ENCODE measurements at places on chromosomes 3 and 15. TPM values are rescaled to one million over a fixed set of nuclear protein-coding genes. Genes with fewer than 3 reads are reported as not detected.

DNA sequence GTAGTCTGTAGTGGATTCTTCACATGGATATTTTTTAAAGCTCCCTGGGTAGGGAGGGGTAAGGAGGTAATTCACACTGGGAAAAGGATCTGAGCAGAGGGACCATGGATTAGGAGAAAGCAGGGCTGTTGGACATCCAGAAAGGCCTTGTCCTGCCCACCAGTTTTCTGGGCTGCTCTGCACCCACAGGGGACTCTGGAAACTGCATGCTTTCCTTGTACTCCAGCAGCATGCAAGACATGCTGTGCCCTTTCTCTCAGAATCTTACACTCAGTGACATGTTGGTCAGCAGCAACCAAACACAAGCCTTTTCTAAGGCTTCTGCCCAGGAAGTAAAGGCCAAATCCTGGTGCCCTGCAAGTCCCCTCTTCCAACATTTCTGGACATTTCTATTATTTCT is 2.5 kb upstream of the FBN1 start:
- no peak overlapping the region for H3K4me3 ChIP-seq
- peaks cover 44% of the 10 kb centered on the region for H3K27me3 ChIP-seq
- peaks cover 6% of the 10 kb centered on the region for H3K4me1 ChIP-seq
- DNase-seq = no peak

DNA sequence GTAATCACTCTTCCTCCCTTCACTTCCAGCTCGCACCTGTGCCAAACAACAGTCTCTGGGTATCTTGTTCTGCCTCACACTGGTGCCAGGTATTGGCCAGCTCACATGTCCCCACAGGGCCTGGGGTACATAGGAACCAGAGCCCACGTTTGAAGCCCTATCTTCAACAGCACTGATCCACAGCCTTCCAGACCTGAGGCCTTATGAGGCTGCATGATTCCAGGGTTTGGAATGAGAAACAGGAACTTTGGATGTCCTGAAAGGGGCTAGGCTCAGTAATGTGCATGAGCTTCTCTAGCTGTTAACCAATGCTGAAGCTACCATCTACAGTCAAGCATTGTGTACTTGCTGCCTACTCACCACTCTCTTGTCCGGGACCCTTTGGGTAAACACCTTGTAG is 92.4 kb downstream of the GPR156 start:
- peaks cover 4% of the 10 kb centered on the region for H3K27me3 ChIP-seq
- H3K27ac ChIP-seq = no peak overlapping the region
- DNase-seq = no peak
- no peak overlapping the region for H3K4me3 ChIP-seq
- no peaks in the 10 kb centered on the region for H3K36me3 ChIP-seq

GRCh38 chr3:142889212-142890014 is 530 bp upstream of the PCOLCE2 start:
- H3K27me3 ChIP-seq = peaks cover 54% of the 10 kb centered on the region
- H3K27ac ChIP-seq = no peak overlapping the region
- H3K36me3 ChIP-seq = no peaks in the 10 kb centered on the region
- peaks cover 3% of the 10 kb centered on the region for H3K4me1 ChIP-seq
- peak overlapping the region; percentile 52 for H3K4me3 ChIP-seq

DNA sequence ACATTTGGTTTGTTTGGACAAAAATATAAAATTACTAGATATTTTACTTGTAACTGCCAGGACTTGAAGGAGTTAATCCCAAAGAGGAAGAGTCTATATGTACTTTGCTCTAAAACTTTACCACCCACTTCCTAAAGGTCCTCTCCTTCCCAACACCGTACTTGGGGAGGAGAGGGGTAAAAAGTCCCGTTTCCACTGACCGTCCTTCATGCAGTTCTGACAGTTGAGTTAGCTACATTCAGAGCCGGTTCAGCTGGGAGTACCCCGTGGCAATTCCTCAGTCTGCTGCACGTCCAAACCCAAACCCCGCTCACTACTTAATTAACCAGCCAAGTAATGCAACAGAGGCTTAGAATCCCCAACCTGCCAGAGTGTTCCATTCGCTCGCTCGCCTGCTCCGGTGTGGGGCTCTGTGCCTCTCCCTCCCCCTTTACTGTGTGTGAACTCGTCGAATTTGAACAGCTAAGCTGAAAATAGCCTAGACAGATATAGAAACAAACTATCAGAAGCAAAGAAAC is 519.7 kb downstream of the FOXP1 start:
- H3K4me1 ChIP-seq = peaks cover 56% of the 10 kb centered on the region
- no peaks in the 10 kb centered on the region for H3K27me3 ChIP-seq
- peaks cover 21% of the 10 kb centered on the region for H3K36me3 ChIP-seq
- H3K4me3 ChIP-seq = no peak overlapping the region

- no peak overlapping the region for H3K27ac ChIP-seq
- peaks cover 8% of the 10 kb centered on the region for H3K4me1 ChIP-seq
- DNase-seq = no peak
- H3K36me3 ChIP-seq = no peaks in the 10 kb centered on the region
- no peak overlapping the region for H3K4me3 ChIP-seq
- no peaks in the 10 kb centered on the region for H3K27me3 ChIP-seq
Observed at GRCh38 chr3:114867835-114868503, 279.1 kb downstream of the ZBTB20 start.

DNA sequence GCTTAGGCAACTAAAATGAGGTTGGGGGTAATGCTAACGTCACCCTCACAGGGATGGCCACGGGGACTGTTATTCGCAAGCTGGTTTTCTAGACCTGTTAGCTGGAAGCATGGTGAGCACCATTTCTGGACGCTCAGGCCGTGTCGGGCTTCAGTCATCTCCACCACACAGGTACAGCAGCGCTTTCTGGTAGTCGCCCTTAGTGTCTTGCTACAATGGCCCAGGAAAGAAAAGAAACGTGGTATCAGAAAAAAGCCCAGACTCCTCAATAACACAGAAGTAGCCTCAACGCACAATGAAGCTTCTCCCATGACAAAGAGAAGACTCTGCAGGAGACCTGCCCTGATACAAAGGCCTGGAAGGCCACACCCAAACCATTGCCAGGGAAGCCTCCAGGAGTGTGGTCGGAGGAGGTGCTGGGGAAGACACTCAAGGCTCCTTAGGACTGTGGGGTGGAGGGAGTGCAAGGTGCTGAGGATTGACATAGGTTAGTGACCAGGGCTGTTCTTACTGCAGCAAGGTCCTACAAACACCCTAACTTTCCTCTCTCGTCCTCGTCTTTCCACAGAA is 50.2 kb downstream of the ANXA2 start:
- no peaks in the 10 kb centered on the region for H3K27me3 ChIP-seq
- no peak overlapping the region for H3K4me3 ChIP-seq
- H3K36me3 ChIP-seq = peaks cover 66% of the 10 kb centered on the region
- H3K27ac ChIP-seq = no peak overlapping the region
- peaks cover 3% of the 10 kb centered on the region for H3K4me1 ChIP-seq
- DNase-seq = no peak

- peak overlapping the region; percentile 63 for H3K27ac ChIP-seq
- no peaks in the 10 kb centered on the region for H3K27me3 ChIP-seq
- no peak overlapping the region for H3K4me3 ChIP-seq
- DNase-seq = peak; percentile 23
Observed at GRCh38 chr15:40398413-40398873, 7.2 kb upstream of the IVD start.

GRCh38 chr3:196162679-196163078 is 48.5 kb downstream of the ZDHHC19 start:
- H3K27me3 ChIP-seq = no peaks in the 10 kb centered on the region
- no peak overlapping the region for H3K4me3 ChIP-seq
- peaks cover 16% of the 10 kb centered on the region for H3K4me1 ChIP-seq
- H3K27ac ChIP-seq = no peak overlapping the region

- H3K36me3 ChIP-seq = peaks cover 46% of the 10 kb centered on the region
- no peaks in the 10 kb centered on the region for H3K27me3 ChIP-seq
- no peak for DNase-seq
- H3K4me1 ChIP-seq = peaks cover under 1% of the 10 kb centered on the region
- no peak overlapping the region for H3K27ac ChIP-seq
Observed at GRCh38 chr3:142354076-142354475, 93.8 kb downstream of the XRN1 start.

- no peak overlapping the region for H3K27ac ChIP-seq
- H3K27me3 ChIP-seq = no peaks in the 10 kb centered on the region
- H3K4me1 ChIP-seq = no peaks in the 10 kb centered on the region
- DNase-seq = no peak
Observed at GRCh38 chr3:148158210-148158609, 539.5 kb upstream of the AGTR1 start.

DNA sequence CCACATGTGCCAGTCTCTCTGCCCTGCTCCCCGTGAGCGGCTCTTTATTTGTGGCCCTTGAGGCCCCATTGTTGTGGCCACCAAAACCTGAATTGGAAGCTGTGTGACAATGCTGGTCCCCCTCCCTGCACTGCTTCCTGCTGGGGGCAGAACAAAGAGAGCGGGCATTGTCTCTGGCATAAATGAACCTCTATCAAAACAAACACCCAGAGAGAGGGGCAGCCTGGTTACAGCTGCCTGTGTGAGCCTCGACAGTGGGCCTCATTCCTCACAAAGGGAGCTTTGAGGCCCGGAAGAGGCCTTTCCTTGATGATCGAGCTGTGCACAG is 152.9 kb downstream of the IGF1R start:
- no peak for DNase-seq
- H3K4me1 ChIP-seq = peaks cover 9% of the 10 kb centered on the region
- no peak overlapping the region for H3K27ac ChIP-seq
- H3K36me3 ChIP-seq = no peaks in the 10 kb centered on the region
- H3K4me3 ChIP-seq = no peak overlapping the region
- H3K27me3 ChIP-seq = no peaks in the 10 kb centered on the region

DNA sequence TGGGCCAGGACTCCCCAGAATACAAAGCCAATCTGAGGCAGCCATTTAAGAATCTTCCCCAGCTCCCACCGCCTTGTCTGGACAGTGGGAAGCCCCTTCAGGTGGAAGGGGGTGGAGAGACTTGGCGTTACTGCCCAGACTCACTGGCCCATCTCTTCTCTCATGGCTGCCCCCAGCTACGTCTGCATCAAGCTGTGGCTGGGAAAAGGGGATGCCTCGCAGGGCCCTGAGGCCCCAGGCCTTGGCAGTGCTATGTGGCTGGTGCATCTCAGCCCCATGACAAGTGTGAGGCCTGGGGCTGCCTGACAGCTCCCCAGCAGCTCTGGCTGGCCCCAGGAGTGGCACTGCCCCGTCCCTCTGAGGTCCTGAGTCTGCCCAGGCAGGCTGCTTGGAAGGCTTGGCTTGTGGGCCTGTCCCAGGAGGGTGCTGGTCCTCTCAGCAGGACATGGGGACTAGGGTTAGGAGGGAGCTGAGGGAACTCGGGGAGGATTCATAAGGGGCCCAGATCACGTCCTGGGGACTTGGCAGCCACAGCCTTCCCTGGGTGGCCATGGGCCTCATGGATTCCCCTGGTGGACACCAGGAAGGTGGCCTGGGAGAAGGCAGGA is 20.2 kb upstream of the SLC41A3 start:
- H3K4me1 ChIP-seq = no peaks in the 10 kb centered on the region
- H3K27ac ChIP-seq = no peak overlapping the region
- no peaks in the 10 kb centered on the region for H3K36me3 ChIP-seq
- no peak for DNase-seq
- H3K4me3 ChIP-seq = no peak overlapping the region
- no peaks in the 10 kb centered on the region for H3K27me3 ChIP-seq

DNA sequence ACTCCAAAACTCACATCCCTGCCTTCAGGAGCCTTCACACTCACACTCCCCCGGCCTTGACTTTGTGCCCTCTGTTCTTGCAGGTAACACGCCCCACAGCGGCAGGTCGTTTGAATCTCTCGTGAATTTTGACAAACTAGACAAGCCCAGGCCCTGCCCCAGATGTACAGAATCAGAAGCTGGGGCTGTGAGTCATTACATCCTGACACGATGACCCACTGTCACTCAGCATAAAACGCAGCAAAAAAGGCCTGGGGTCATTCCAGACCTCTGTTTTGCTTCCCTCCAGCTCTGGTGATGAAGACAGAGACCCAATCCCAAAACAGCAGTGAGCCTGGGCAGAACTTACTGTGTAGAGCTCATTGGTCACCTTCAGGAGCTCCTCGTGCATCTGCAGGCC is 116.4 kb upstream of the RAD18 start:
- no peak overlapping the region for H3K27ac ChIP-seq
- no peak overlapping the region for H3K4me3 ChIP-seq
- peaks cover 3% of the 10 kb centered on the region for H3K27me3 ChIP-seq
- no peak for DNase-seq
- peaks cover 6% of the 10 kb centered on the region for H3K4me1 ChIP-seq

Gene BFSP2
- total RNA-seq = not detected

Gene MTMR10
- total RNA-seq = 14.1 TPM

Gene HTR3E
- total RNA-seq = not detected

Gene ASTE1
- 7.4 TPM for total RNA-seq

Gene GABRG3
- total RNA-seq = not detected

Gene BOC
- 4.2 TPM for total RNA-seq

Gene HACL1
- total RNA-seq = 22.8 TPM

Gene SPPL2A
- 97.3 TPM for total RNA-seq

Gene GABRA5
- total RNA-seq = not detected

Gene COL8A1
- total RNA-seq = not detected

Gene KBTBD13
- total RNA-seq = not detected

Gene CACNA2D2
- total RNA-seq = 0.46 TPM

Gene SLC27A2
- 99.5 TPM for total RNA-seq

Measured in activated T-helper 2 cell treated with anti-CD3 and anti-CD28 coated beads, Interferon-gamma antibody, Interleukin-2, Interleukin-4, amounts not matched to agents 10 μg/mL and 5 μg/mL and 100 μg/mL, durations not matched to agents 14 hours and 24 hours and 36 hours (primary cell).